LoVo (cell line): ENCODE measurements at places on chromosomes 6 and 20.

DNA sequence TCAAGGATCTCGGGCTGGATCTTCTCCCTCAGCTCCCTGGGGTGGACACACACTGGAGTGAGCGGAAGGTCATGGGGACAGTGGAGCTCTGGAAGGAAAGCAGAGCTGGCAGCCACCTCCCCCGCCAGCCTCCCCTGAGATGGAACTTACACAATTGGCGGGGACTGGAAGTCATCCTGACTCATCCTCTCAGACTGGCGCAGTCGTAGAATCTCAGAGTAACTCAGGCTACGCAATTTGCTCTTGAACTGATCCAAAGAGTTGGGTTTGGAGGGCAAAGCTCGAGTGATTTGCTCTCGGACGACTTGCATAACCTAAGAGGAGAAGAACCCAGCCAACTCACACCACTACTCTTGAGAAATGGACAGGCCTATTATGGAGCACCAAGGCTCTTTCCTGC, 34.8 kb downstream of the ELMO2 start:
- no peak for DNase-seq

- no peak for DNase-seq
These were observed 30.6 kb upstream of the PRDM1 start for GRCh38 chr6:106055489-106055888.

DNA sequence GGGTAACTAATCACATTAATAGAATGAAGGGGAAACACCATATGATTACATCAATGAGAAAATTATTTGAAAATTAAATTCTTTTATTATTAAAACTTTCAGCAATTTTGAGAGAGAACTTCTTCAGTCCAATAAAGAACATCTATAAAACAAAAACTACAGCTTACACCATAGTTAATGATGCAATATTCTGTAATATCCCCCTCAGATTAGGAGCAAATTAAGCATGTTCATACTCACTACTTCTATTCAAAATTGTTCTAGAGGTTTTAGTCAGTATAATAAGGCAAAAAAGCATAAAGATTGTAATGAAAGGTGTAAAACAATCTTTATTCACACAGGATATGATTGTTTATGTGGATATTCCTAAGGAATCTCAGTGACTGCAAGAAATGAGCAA, 465.4 kb downstream of the CD109 start:
- no peak for DNase-seq

- no peak for DNase-seq
These were observed 24.8 kb upstream of the EZR start for GRCh38 chr6:158843751-158844683.

DNA sequence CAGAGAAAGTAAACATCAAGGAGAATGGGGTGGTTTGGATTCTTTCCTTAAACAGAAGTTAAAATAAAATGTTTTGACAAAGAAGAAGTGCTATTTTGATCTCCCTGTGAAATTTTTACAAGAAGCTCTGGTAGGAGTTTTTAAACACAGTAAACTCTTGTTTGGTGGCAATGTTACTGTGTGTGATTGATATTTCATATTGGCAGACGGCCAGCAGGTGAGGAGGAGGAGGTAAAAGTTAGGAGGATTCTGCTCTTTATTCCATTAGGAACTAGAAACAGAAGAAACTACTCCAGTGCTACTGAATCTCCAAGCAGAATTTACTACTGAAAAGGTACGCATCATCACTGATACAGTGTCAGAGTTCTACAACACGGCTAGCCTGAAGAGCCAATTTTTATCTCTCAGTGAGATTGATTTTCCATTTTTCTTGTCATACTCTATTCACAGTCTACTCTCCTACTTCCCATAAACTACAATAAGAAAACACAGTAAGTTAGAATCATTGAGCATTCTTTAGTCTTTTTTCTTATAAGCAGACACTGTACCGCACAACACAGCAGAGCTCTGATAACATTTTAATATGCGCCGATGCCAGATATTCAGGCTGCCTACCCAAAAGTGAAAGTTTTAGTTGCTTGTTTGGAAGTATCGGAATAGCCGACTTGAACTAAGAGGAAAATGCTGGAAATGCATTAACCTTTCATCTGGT, 21.2 kb upstream of the AFDN start:
- DNase-seq, result no peak

GRCh38 chr20:14543040-14543439, 205.6 kb upstream of the FLRT3 start:
- no peak for DNase-seq

DNA sequence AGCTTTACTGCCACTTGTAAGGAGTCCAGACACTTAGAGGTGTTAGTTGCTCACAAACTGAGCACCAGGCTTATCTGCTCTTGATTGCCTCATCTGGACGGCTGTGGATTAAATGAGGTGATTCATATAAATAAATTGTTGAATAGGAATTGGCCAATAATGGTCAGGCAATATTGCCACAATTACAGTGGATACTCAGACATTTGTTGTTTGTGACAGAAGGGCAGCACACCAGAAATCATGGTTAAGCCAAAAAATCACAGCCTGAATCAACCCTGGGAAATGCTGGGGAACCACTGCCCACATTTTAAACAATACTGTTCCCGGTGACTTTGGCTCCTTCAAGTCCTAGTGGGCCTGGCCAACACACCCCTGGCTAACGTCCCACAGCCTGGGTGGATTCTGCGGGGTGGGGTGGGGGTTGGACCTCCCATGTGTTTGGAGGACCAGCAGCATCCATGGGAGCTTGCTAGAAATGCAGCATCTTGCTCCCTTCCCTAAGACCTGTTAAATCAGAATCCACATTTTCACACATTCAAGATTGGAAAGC, 29.5 kb upstream of the SPDEF start:
- DNase-seq, result no peak
